ENCODE measurements at places on chromosomes 3 and 15.

- no peak for DNase-seq
These were observed 4.4 kb upstream of the VHL start for GRCh38 chr3:10137178-10137577.

DNA sequence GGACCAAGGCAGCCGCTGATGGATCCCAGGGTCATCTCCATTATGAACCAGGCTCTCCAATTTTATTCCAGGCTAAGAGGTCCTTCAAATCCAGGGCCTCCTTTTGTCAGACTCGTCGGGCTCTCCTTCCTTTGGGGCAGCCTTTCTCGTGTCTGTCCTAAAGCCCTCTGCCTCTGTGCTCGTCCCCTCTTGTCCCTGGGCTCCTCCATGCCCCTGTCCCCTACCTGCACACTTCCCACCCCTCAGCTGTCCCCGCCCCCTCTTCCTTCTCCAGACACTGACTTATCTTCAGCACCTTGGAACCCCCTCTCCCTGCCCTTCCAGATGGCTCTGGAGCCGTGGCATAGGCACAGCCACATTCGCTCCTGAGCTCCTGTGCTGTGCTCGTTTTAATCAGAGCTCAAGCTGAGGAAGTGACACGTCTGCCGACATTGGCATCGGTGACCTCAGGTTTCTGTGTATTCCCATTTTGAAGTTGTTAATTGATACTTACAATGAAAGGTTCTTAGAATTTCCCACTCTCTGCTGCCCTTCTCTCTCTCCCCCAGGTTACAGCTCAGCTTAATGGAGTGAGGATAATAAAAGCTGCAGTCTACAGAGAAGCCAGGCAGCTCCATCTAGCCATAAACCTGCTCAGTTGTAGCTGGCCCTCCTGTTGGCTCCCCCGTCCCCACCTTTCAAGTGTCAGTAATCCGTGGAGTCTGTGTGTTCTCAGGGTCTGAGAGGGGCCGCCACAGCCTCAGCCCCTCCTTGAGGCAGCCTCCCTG, 51.1 kb upstream of the SEC22A start:
- DNase-seq: no peak

- DNase-seq: no peak
These were observed 15.3 kb upstream of the STRIT1 start for GRCh38 chr3:155308831-155309230.

- no peak for DNase-seq
These were observed 63.3 kb downstream of the ROBO2 start for GRCh38 chr3:77102951-77103769.

- no peak for DNase-seq
These were observed 89.2 kb downstream of the TMEM108 start for GRCh38 chr3:133127381-133127780.

- no peak for DNase-seq
These were observed 1.0 kb downstream of the TMCC1 start for GRCh38 chr3:129892486-129892856.

DNA sequence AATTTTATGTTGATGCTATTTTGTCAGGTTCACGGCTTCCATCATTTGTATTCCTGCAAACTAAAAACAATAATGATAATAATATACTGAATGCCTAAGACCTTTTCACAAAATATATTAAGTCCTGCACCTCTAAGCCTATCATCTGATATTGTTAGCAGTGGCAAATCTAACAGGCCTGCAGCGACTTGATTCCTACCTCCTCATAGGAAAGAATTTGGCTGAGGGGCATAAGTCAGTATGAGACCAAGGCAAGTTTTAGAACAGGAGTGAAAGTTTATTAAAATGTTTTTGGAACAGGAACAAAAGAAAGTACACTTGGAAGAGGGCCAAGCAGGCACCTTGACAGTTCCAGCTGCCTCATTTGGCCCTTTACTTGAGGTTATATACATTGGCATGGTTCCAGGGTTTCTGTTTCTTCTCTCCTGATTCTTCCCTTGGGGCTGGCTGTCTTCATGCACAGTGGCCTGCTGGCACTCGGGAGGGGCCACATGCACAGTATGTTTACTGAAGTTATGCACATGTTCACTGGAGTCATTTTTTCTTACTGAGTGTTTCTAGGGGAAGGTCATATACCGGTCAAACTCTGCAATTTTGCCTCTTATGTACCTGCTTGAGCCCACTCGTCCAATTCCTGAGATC, 418.1 kb downstream of the EPHA6 start:
- no peak for DNase-seq

- DNase-seq: no peak
These were observed 29.2 kb downstream of the MASP1 start for GRCh38 chr3:187262360-187262759.

GRCh38 chr3:13308380-13308801, 111.7 kb downstream of the NUP210 start:
- DNase-seq: no peak

DNA sequence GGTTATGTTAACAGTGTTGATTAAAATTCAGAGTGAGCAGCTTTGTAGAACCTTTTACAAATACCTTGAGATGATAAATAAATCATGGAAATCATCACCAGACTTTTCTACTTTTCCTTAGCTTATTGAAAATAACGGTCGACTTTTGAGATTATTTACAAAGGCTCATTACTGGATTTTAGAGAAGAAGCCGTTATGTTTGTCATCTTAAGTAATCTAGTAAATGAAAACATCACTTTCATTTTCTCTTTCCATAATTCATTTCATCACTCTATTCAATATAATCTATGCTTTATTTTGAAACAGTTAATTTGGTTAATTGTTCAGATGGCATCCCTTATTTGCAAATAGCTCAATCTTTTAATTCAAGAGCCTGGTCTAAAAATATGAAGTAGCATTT, 3.6 kb downstream of the PLCL2 start:
- no peak for DNase-seq

GRCh38 chr15:93495799-93496637, 407.0 kb upstream of the RGMA start:
- no peak for DNase-seq

GRCh38 chr3:176988795-176989194, 208.5 kb downstream of the TBL1XR1 start:
- DNase-seq: no peak

- no peak for DNase-seq
These were observed 7.2 kb downstream of the UBA3 start for GRCh38 chr3:69072928-69073327.

DNA sequence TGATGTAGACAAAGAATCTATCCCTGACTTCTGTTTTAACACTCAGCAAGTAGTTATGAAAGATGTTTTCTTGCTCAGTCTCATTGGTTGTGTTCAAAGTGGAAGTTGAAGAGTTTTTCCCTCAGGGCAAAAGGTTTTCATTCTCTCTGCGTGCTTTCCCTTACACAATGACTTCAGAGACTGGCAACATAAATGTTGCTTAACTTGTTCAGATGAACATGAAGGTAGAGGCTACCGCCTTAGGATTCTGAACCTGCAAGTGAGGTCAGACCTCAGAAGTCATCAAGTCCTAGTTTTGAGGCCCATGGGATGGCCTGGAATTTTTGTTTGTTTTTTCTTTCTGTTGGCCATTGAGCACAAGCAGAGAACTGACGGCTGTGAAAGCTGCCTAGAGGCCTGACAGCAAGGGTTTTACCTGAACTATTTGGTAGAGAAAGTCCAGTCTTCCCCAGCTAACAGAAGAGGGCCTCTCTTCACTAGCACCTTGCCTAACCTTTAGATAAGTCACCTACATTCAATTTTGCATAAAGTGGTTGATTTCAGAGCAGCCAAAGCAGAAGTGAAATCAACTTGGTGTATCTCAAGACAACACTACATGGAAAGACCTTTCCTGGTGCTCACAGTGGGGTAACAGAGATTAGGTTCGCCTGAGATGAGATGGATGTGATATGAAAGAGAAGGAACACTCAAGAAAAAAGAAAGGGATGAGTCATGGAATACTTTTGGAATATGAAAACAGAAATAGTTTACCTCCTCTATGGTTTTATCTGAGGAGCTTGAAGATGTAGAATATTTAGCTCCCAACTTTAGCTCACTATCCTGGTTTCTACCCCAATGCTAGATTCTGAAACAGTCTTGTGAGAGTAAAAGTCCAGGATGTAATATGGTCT, 53.6 kb upstream of the AP4E1 start:
- DNase-seq: no peak

DNA sequence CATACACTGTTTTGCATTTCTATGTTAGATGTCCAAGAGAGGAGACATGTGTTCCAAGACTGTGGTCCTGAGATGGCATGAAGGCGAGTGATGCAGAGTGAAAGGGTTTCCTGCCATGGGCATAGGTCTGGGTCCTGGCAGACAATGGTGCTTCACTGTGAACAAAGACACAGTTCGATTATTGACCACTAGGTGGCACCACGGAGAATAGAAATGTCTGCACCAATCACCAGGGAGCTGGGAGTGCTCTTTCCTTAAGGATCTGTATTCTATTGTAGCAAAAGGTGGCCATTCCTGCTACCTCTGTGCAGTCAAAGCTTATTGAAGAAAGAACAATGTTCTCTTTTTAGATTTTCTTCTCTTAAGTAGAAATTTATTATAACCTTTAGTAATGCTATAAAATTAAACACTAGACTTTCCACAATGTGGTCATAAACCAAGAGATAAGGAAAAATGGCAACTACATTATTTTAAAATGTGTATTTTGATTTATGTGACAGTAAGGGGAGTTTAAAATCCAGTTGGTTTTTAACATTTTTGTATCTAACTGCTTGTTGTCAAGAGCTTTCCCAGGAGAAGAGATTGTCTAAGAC, 88.7 kb downstream of the GABRG3 start:
- no peak for DNase-seq

All from stimulated activated CD8-positive, alpha-beta memory T cell treated with anti-CD3 and anti-CD28 coated beads, Interleukin-15, amount 100 ng/mL, for 4 hours (primary cell).